ENCODE measurements at places on chromosomes 3 and 15. TPM values are rescaled to one million over a fixed set of nuclear protein-coding genes. Genes with fewer than 3 reads are reported as not detected.

- peaks cover 22% of the 10 kb centered on the region for H3K4me1 ChIP-seq
- H3K4me3 ChIP-seq: peak within 1 kb of the TSS; percentile 53
- peak; percentile 83 for DNase-seq
- peak within 1 kb of the TSS; percentile 48 for H3K27ac ChIP-seq
- H3K36me3 ChIP-seq: no peaks in the 10 kb centered on the region
- H3K27me3 ChIP-seq: no peaks in the 10 kb centered on the region
Observed at GRCh38 chr3:13420045-13420830, at the start of gene NUP210. Gene NUP210 (minus strand): TSS chr3:13420322. CDS start chr3:13420226, 96 bp downstream.

Gene TM6SF1
- 7.7 TPM for total RNA-seq

Gene BSN
- 1.9 TPM for total RNA-seq

Gene GOLGA6L10
- 2.2 TPM for total RNA-seq

DNA sequence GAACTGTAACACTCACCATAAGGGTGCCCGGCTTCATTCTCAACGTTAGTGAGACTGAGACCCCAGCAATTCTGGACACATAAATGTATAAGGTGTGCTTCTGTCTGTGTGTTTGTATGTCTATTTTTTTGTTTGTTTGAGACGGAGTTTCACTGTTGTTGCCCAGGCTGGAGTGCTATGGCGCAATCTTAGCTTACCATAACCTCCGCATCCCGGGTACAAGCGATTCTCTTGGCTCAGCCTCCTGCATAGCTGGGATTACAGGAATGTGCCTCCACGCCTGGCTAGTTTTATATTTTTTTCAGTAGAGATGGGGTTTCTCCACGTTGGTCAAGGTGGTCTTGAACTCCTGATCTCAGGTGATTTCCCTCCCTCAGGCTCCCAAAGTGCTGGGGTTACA lies 43.3 kb upstream of the C2CD4B start:
- H3K4me3 ChIP-seq: no peak overlapping the region
- no peaks in the 10 kb centered on the region for H3K36me3 ChIP-seq
- DNase-seq: no peak
- no peaks in the 10 kb centered on the region for H3K4me1 ChIP-seq

GRCh38 chr3:155411500-155412223 lies 118.2 kb upstream of the STRIT1 start:
- no peak for DNase-seq
- no peak overlapping the region for H3K27ac ChIP-seq
- H3K27me3 ChIP-seq: no peaks in the 10 kb centered on the region

Measured in stomach (tissue), 19 donors.